Activated CD8-positive, alpha-beta memory T cell treated with anti-CD3 and anti-CD28 coated beads, Interleukin-2, amount 50 U/mL, for 48 hours (primary cell): ENCODE measurements at places on chromosomes 1 and 21.
A peak's percentile ranks its signal among the peaks of the same experiment; 100 is the strongest.

DNA sequence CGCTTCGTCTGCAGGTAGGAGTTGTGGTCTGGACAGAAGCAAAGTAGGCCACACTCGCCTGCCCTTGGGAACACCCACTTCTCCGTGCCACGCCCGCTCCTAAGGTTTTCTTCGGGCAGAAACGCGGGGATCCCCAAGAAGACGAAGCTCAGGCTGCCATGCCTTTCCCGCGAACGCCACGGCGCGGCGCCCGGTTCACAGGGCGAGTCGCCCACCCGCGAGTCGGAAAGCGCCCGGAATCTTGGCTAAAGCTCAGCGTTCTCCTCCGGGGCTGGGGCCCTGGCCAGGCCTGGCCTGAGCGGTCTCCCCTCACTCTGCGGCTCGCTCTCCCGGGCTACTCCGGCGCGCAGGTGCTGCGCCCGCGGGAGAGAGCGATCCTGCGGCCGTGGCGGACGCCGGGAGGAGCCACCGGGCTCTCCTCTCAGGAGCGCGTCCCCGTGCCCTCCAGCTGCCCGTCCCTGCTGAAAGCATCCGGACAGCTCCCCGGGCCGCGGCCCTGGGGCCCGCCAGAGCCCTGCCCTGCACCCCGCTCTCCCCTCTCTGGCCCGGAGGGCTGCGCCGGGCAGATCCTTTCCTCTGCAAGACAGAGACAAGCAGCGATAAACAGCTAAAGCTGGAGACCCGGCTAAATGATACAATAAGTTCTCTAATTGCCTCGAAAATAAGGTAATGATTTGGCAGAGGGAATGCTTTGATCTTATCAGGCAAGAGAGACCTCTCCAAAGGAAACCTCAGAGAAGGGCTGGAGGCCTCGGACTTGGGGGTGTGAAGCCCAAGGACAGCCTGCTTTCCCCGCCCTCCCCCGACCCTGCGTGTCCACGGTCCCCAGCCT lies 6.7 kb upstream of the WNT2B start:
- DNase-seq: peak; percentile 79

DNA sequence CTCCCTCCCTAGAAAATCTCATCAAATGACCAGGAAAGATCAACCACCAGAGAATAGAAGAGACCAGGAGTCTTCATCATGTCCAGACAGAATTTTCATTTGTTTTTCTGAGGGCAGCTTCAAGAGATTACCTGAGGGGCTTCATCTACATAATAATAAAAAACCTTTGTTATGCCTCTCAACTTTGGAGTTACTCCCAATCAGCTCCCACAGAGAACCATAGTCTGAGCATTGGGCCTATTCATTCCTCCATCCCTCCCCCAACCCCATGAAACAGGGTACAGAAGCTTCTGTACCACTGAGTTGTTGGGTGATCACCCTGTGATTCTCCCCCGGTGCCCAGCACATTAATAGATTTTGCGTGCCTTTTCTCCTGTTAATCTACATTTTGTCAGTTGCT lies 53.3 kb upstream of the PRRC2C start:
- DNase-seq: no peak

DNA sequence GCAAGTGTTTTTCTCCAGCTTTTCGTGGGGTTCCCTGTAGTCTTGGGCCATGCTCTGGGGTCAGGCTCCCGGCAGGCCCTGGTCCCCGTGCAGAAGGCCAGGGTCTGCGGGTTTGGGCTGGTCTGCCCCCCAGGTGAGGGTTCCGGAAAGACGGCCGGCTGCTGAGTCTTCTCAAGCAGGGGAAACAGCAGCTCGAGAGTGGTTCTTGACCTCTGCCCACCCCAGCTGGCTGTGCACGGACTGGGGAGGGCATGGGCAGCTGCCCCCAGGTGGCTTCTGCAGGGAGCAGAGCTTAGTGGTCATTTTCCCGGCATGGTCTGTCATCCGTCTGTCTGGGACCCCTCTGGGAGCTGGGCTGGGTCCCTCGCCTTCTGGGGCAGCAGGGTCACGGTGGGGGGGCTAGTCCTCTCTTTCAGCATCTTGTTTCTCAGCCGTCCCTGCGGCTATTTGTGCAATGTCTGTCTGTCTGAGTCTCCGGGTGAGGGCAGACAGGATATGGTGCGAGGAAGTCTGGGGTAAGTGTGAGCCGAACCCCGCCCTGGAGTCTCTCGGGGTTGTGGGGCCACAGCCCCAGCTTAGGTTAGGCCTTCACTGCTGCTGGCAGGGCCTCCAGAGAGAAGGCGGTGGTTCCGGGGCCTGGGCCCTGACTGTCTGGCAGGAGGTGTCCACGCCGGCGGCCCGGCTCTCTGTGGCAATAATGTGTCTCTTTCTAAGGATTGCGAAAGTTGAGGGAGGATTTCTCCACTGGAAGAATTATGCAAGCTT lies 6.1 kb downstream of the SKI start:
- DNase-seq: peak; percentile 76

DNA sequence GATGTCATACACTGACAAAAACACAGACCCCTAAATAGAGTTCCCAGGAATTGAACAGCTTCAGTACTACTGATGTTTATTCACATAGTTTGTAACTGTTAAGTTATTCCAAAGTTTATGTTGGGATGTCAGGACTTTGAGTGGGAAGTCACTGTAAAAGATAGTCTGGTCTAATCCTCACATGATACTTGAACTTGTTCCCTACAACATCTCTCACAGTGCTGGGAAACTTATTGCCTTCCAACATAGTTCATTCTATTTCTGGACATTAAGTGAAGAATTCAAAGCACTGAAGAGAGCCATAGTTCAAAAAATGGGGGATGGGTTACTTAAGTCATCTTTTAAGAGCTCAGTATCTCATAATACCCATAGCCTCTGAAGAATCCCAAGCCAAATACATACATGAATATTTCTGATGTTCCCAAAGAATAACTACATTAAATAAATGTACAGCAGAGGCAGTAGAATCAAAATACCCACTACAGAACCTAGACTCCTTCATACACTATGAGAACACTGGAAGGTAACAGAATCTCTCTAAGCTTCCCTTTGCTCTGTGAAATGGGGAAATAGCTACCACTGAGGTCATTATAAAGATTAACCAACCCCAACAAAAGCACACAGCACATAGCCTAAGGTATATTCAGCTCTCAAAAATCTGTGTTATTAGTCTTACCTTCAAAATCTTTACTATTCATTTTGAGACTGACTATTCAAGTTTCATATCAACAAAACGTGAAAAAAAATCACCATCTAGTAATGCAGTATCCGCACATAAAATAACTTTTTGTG lies 81.4 kb downstream of the ESRRG start:
- DNase-seq: no peak

DNA sequence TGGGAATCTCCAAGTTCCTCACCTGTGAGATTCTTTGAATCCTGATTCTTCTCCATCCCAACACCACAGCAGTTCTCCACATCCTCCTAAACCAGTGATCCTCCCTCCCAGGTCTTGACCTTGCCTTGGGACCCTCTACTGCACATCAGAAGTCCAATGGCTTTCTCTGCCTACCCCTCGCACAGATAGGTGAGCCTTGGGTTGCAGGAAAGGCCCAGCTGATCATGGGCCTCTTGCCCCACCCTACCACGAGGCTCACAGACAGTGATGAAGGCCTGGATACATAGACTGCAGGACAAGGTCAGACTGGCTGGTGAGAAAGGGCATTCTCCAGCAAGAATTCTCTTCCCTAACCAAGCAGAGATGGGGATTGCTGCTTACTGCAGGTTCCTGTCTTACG lies 825 bp downstream of the FABP3 start:
- DNase-seq: peak; percentile 47

GRCh38 chr1:31809698-31810097 lies 6.1 kb downstream of the SPOCD1 start:
- DNase-seq: peak; percentile 38

DNA sequence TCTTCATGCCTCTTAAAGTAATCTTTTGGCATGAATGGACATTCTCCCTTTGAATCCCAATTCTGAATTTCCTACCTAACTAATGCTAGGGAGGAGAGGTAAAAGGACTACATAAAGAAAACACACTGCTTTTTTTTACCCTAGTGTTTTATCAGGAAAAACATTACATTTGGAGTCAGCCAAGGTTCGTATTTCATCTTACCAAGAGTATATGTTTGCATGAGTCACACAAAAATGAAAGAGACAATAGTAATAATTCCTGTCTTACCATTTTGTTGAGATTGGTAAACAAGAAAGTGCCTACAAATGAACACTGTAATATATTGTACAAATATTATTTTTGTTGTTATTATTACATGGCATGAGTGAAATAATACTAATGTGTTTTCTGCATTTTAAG lies 112.9 kb upstream of the WARS2 start:
- no peak for DNase-seq

GRCh38 chr1:16925635-16926490 lies 4.1 kb downstream of the CROCC start:
- no peak for DNase-seq

DNA sequence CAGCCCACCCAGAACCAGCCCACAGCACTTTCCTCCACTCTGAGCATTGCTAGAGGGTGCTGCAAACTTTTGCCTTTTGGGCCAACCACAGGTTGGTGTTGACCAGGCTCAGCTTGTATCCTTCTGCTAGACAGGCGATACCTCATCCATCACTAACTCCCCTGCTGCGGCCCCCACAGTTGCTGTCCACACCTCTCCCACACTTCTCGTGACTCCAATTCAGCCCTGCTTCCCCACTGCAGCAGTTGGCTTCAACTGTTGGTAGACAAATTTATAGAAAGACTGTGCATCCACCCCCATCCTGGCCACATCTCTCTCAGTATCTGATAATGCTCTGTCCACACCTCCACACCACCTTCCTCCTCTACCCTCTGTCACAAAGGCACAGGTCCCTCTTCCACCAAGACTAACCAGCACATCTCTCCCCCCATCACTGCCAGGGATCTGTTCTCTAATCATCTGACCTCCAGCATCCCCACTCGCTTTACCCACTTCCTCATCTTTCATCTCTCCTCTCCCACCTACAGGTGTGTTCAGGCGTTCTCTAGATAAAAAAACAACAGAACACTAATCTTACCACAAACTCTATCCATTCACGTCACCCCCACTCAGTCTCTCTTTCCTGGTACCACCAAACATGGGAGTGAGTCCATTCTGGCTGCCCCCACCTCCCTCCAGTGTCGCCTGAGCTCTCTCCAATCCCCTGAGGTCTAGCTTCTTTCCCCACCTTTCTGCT lies 15.8 kb upstream of the SLC25A44 start:
- DNase-seq: no peak

- no peak for DNase-seq
These were observed 203.2 kb downstream of the C1orf94 start for GRCh38 chr1:34379911-34380310.

GRCh38 chr1:216907100-216907499 lies 183.9 kb upstream of the ESRRG start:
- DNase-seq: no peak

DNA sequence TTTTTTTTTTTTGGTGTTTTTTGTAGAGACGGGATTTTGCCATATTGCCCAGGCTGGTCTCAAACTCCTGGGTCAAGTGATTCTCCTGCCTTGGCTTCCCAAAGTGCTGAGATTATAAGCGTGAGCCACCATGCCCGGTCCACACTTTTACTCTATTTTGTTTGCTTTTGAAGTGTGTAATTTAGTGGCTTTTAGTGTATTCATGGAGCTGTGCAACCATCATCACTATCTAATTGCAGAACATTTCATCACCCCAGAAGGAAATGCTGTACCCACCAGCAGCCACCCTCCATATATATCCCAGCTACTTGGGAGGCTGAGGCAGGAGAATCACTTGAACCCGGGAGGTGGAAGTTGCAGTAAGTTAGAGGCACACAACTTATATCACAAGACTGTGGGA lies 136.9 kb upstream of the ERRFI1 start:
- DNase-seq: no peak

GRCh38 chr21:40067751-40068150 lies 200.5 kb downstream of the PCP4 start:
- DNase-seq: no peak

GRCh38 chr1:247701338-247701737 lies 15.1 kb downstream of the OR6F1 start:
- DNase-seq: no peak

- no peak for DNase-seq
These were observed 10.4 kb downstream of the TEX38 start for GRCh38 chr1:46682064-46682463.

DNA sequence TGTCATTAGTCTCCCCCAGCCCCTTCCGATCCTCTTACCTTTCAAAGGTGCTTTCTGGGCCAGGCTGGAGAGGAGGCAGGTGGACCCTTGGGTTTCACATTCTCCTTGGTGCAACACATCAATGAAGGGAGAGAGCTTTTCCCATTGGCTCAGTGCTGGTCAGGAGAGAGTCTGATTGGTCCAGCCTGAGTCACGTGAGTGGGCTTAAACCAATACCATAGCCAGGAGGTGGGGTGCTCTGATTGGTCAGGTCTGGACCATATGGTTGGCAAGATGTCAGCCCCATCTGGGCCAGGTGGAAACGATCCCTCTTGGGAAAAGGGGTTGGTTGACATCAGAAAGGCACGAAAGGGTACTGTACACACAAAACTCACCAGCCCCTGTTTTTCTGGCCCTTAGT lies 44.8 kb upstream of the ABCG1 start:
- peak; percentile 48 for DNase-seq

GRCh38 chr1:53395671-53396215 lies 63.5 kb upstream of the DMRTB1 start:
- peak; percentile 38 for DNase-seq

DNA sequence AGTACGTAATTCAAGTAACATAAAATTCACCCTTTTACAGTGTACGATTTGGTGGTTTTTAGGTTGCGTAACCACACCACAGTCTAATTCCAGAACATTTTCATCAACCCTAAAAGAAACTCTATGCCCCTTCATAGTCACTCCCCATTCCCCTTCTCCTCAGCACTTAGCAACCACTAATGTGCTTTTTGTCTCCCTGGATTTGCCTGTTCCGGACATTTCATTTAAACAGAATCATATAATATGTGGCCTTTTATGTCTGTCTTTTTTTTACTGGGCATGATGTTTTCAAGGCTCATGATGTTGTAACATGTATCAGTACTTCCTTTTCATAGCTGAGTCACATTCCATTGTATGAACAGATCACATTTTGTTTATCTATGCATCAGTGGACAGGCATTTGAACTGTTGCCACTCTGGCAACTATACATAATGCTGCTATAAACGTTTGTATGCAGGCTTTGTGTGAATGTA lies 20.8 kb downstream of the OBSCN start:
- DNase-seq: no peak

DNA sequence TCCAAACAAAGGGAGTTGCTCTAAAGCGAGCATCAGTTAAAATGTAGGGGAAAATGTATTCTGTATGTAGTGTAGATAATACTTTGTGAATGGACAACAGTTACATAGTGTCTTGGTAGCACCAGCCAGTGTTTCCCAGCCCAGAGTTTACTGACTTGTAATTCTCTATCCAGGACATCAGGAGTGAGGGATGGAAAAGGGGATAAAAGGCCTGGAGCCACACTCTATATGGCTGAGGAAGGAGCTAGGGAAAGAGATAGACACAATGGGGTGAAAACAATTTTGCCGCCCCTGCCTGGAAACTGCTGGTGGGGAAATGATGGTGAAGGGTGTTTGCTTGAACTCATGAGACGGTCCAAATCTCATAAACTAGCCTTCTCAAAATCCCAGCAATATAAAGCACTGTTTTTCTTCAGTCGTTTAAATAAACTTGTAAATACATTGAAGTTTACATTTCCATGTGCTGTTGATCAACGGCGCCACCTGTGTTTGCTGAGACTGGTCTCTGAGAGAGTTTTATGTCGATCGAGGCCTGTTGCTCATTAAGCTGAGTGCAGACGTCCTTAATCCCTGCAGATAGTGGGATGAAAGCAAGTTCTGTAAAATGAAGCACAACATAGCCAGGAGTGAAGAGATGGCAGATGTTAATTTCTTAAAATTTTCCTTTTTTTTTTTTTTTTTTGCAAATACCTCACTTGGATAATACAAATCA lies 27.9 kb upstream of the AGO1 start:
- DNase-seq: no peak
